ENCODE measurements at places on chromosomes 1 and 21.

DNA sequence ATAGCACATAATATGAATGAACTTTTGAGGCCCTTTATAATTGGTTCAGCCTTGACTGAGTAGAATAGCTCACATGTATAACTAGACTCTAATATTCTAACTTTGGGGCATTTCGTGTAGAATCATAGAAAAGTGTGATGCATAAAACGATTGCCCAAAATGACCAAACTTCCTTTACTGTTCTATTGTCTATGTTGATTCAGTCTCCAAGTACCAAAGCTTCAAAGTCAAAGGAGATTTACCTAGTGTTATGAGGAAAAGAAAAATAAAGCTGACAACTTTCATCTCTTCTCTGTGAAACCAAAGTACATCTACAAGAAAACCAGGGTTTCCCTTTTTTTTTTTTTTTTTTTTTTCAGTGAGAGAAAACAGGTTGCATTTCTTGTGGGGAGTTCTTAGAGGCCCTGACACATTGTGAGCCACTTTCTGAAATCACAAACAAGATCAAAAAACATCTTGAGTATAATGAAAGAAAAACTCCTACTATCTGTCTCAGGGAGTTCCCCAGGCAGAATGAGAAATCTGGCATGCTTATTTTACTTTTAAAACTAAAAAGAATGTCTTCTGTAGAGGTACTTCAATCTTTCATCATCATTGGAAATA is 183.4 kb downstream of the TNFSF18 start:
- no peak for DNase-seq
- no peak overlapping the region for H3K4me3 ChIP-seq
- no peaks in the 10 kb centered on the region for H3K4me1 ChIP-seq
- H3K27me3 ChIP-seq = no peaks in the 10 kb centered on the region
- no peaks in the 10 kb centered on the region for H3K36me3 ChIP-seq

GRCh38 chr1:25641931-25642573 is 25.5 kb downstream of the MAN1C1 start:
- H3K27me3 ChIP-seq = no peaks in the 10 kb centered on the region
- no peak overlapping the region for H3K27ac ChIP-seq
- H3K4me1 ChIP-seq = no peaks in the 10 kb centered on the region
- no peaks in the 10 kb centered on the region for H3K36me3 ChIP-seq
- no peak for DNase-seq

DNA sequence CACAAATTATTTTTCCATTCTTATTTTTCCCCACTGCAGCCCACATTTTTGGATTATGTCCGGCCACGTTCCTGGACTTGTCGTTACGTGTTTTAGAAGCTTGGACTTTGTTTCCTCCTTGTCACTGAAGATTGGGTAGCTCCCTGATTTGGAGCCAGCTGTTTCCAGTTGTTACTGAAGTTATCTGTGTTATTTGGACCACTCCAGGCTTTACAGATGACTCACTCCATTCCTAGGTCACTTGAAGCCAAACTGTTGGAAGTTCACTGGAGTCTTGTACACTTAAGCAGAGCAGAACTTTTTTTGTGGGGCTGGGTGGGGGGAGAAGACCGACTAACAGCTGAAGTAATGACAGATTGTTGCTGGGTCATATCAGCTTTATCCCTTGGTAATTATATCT is 12.2 kb upstream of the AXDND1 start:
- no peaks in the 10 kb centered on the region for H3K27me3 ChIP-seq
- no peaks in the 10 kb centered on the region for H3K36me3 ChIP-seq
- no peaks in the 10 kb centered on the region for H3K4me1 ChIP-seq
- DNase-seq = no peak

GRCh38 chr1:28087614-28088167 is 719 bp downstream of the EYA3 start:
- no peak overlapping the region for H3K27ac ChIP-seq
- H3K4me1 ChIP-seq = no peaks in the 10 kb centered on the region
- H3K4me3 ChIP-seq = peak overlapping the region; percentile 65

DNA sequence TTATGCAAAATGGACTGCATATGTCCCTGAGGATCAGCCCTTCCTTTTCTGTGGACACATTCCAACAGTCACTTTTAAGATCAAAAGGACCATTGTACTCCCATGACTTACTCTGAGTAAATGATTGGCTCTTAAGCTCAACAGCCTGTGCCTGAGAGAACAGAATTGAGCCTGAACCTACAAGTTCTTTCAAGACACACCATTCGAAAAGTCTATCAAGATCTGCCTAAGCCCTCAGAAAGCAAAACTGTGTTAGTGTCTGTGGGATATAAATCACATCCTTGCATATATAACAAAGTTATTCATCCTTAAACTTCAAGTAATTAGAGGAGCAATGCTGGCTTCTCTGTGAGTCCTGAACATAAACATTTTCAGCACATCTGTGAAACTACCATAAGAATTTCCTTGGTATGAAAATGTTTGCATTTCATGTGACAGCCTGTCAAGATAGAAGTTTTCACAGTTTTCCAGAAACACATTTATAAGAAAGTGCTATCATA is 41.6 kb downstream of the PCNX2 start:
- H3K27ac ChIP-seq = no peak overlapping the region
- H3K4me3 ChIP-seq = no peak overlapping the region
- H3K27me3 ChIP-seq = no peaks in the 10 kb centered on the region
- DNase-seq = no peak
- H3K4me1 ChIP-seq = no peaks in the 10 kb centered on the region
- H3K36me3 ChIP-seq = peaks cover 23% of the 10 kb centered on the region

Measured in iPS DF 6.9 (cell line).